ENCODE measurements at places on chromosomes 5 and 9. TPM values are rescaled to one million over a fixed set of nuclear protein-coding genes. Genes with fewer than 3 reads are reported as not detected.

BASP1 gene
- total RNA-seq, result 1.3 TPM

PCDHGA3 gene
- not detected for total RNA-seq

HTR1A gene
- not detected for total RNA-seq

TAS2R1 gene
- total RNA-seq, result not detected

DOK3 gene
- 4.8 TPM for total RNA-seq

SV2C gene
- total RNA-seq, result 0.02 TPM

ITK gene
- 208 TPM for total RNA-seq

EGR1 gene
- total RNA-seq, result 45.3 TPM

C9 gene
- total RNA-seq, result not detected
